ENCODE measurements at places on chromosomes 7 and 10.

DNA sequence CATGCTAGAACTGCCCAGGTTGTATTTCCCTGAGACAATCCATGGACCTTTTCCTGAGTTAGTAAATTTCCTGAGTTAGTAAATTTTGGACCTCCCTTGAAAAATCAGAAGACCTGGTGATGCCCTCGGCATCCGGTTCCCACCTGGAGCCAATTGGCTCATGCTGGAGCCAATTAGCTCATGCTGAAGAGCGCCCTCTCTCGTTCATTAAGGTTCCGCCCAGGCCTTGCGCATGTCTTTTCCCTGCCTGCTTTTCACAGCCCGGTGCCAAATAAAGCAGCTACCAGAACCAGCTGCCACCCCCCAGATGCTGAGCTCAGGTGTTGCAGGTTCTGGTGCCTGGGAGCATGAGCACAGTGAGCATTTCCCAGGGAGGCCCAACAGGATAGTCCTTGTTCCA is 96.2 kb downstream of the APBB1IP start:
- no peak for DNase-seq

GRCh38 chr10:68666280-68666760 is 54.7 kb upstream of the CCAR1 start:
- DNase-seq, result no peak

GRCh38 chr7:43653466-43653865 is 70.6 kb downstream of the STK17A start:
- no peak for DNase-seq

- no peak for DNase-seq
Observed at GRCh38 chr10:78812571-78813318, 256.0 kb upstream of the ZMIZ1 start.

DNA sequence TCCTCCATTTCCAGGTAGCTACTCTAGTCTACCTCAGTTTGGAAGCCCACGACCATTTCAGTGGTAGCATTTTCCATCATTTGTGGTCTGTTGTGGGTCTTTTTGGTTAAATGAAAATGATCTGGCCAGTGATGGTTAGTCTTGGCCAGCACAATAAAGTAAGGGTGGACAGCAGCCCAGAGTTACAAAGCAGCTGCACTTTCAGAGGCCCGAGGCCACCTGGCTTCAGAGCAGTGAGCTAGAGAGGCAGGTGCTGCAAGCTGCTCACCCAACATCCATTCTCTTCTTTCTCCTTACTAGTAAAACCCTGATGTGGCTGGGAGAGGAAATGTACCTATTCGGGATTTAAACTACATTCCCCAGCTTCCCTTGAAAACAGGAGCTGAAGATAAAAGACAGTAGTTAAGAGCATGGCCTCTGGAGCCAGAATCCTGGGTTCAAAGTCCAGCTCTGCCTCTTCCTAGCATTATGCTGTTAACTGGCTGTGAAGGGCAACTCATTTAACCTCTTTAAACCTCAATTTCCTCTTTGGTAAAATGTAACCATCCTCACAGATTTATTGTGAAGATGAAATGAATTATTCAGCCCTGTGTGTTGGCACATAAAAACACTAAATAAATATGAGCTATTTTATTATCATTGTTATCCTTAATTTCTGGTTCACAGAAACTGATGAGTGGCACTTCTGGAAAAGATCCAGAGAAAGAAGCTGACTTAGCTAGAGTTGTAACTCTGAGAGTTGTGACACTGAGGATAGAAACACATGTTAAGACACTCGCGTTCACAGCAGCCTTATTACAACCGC is 517.4 kb downstream of the PARD3 start:
- DNase-seq, result no peak

GRCh38 chr10:84140036-84140379 is 699 bp downstream of the GHITM start:
- no peak for DNase-seq

- no peak for DNase-seq
Observed at GRCh38 chr7:15104411-15105092, 202.0 kb upstream of the DGKB start.

- no peak for DNase-seq
Observed at GRCh38 chr7:157318015-157318706, 18.6 kb upstream of the DNAJB6 start.

- DNase-seq, result no peak
Observed at GRCh38 chr10:60978287-60979115, 34.5 kb upstream of the RHOBTB1 start.

DNA sequence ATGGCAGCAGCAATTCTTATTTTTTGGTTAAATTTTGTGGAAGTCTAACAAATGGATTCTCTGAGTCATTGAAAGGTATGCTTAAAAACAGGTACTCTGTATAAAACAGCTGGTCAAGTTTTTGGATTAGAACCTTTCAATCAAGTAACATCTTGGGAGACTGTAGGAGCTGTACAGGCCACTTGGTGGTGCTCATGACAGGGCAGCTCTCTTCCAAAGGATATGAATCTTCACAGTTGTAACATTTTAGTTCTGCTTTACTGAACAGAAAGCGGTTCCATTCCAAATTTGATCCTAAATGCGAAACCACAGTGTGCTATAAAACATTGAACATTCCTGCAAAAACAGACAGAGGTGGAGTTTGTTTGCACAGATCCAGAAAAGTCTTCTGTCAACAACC is 44.5 kb upstream of the AGR3 start:
- DNase-seq, result no peak
